ENCODE measurements at places on chromosomes 2 and 18.

DNA sequence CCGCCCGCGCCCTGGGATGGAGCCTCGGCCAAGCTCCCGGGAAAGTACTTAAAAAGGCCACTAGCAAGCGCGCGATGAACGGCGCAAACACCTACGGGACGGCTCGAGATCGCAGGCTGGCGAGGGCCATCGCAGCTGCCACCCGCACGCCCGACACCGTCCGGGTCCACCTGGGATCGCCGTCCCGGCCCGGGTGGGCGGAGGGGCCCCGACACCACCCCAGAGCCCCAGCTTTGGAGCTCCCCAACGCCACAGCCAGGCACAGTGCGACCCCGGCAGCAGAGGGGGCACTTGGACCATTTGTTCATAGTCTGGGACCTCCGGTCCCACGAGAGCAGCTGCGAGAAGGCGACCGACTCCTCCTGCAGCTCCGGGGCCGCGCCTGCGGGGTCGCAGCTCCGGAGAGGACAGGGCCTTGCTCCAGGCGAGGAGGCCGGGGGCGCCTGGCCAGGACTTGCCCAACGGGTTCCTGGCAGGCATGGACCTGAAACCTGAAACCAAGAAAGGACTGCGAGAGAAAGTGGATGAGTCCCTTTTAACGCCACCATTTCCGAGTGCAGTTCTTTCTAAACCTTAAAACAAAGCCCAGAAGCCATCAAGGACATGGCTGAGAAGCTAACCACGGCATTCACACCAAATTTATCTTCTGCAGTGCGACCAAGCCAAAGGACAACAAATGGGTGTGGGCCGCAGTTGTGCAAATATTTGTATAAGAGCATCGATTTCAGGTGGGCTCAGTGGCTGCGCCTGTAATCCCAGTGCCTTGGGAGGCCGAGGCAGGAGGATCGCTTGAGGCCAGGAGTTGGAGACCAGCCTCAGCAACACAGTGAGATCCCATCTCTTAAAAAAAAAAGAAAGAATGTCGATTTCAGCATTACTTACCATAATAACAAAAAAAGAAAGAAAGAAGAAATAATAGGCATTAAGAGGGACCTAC, 54.0 kb upstream of the IMP4 start:
- no peak for DNase-seq

- no peak for DNase-seq
Observed at GRCh38 chr2:32262105-32262504, 2.6 kb downstream of the NLRC4 start.

- peak; percentile 37 for DNase-seq
Observed at GRCh38 chr2:127080226-127080937, 26.6 kb downstream of the BIN1 start.

DNA sequence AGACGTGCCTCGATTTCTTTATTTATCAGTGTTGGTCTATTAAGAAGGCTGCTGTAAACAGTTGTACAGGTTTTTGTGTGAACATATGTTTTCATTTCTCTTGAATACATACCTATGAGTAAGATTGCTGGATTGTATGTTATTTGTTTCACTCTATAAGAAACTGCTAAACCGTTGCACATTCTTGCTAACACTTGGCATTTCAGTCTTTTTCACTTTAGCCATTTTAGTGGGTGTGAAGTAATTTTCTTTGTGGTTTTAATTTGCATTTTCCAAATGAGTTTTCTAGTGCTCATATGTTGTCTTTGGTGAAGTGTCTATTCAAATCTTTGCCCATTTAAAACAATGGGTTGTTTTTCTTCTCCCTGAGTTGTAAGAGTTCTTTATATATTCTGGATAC, 221.5 kb upstream of the SMAD7 start:
- no peak for DNase-seq

GRCh38 chr2:53739032-53739431, 28.6 kb upstream of the CHAC2 start:
- no peak for DNase-seq

GRCh38 chr18:13035249-13035914, 44.2 kb downstream of the CEP192 start:
- no peak for DNase-seq
